ENCODE measurements at places on chromosomes 1 and 21. TPM values are rescaled to one million over a fixed set of nuclear protein-coding genes. Genes with fewer than 3 reads are reported as not detected.

DNA sequence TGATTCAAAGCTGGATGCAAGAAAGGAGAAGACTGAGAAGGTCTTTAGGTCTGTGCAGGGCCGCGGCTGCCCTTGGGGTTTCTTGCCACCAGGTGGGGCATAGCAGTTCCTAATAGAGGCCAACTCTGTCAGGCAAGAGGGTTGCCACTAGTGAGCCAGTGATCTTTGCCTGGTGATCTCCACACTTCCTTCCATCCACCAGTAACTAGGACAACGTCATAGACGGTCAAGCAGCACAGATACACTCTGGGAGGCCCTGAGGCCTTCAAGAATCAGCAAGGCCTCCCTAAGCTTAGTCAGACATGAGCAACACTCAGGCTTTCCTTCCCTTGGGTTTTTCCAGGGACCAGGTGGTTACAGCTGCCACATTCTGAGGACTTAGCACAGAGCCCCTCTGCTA lies 32.9 kb upstream of the ATP2B4 start:
- no peak for DNase-seq

Gene OR2T29
- not detected for total RNA-seq

- no peak for DNase-seq
Observed at GRCh38 chr1:29519108-29519787, 282.9 kb downstream of the PTPRU start.

Gene BCL2L15
- 0.27 TPM for total RNA-seq

- no peak for DNase-seq
Observed at GRCh38 chr1:188778578-188778977, 1699.1 kb downstream of the BRINP3 start.

Gene TRIM17
- total RNA-seq, result 0.64 TPM

Gene ROR1
- total RNA-seq, result 2.3 TPM

Gene ATAD3C
- total RNA-seq, result 3.2 TPM

Gene CELA3B
- total RNA-seq, result not detected

DNA sequence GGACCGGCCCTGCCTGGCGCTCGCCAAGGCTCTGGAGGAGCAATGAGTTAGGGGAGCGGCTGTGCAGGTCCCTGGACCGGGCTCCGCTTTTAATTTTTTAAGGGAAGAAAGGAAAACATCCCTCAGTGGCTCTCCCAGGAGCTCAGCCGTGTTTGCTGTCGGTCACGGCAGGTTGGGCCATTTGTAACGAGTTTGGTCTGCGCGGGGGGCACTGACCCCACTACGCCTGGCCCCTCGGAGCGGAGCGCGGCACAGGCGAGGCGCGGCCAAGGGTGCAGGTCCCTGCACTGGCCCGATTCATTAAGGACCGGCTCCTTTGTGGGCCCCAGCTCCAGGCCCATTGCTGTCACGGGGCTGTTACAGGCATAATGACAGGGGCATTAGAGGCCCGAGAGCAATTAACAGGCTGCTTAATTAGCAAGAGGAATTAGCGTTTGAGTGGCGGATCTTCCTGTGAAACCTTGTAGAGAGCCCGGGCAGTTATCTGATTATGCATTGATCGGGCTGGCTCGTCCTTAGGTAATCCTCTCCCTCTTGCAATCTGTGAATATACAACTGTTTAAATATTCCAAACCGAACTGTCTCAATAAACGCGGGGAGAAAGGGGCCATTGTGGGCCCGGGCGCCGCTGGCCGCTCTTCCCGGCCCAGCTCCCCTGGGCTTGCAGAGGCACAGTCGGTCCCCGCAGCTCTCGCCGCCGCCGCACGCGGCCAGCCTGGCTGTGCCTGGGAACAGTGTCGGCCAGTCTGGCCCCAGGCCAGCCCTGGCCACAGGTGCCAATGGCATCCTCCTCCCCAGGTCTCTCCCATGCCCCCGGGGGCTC lies 56.8 kb downstream of the PRDM16 start:
- DNase-seq, result no peak

GRCh38 chr1:228448372-228448771 lies 31.7 kb upstream of the TRIM17 start:
- DNase-seq, result no peak

Gene RGS13
- not detected for total RNA-seq
